ENCODE measurements at places on chromosomes 12 and 14.

DNA sequence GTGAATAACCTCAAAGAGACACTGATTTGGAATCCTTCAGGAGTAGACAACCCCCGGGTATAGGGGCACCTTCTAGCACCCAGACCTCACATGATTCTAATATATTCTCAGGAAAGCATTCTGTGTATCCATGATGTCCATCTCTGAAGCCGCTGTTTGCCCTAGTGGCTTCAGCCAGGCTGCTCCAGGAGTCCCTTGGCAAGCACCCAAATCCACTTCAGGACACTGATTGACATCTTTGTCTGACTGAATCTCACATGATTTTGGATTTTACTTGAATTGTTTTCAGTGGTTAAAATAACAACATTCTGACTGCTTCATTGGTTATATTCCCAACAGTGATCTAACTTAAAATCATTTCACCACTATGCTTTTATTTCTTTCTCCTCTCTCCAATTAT, 390.5 kb upstream of the CLEC14A start:
- no peak for DNase-seq

DNA sequence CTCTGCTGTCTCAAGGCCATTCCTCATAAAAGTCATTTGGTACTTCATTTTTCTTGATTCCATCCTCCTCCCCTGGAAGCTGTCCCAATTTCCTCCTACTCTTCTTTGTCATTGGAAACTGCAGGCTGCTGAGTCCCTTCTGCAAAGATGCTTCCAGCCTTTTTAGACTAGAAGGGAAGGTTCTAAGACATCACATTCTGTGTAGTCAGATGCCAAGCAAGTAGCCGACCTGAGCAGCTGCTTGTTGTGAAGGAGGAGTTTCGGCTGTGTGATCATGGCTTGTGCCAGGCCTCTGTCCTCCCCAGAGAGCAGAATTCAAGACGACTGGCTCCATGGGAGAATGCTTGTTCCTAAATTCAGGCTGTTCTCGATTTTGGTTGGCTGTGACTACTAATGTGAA, 8.7 kb downstream of the RFC5 start:
- DNase-seq, result no peak

- no peak for DNase-seq
Observed at GRCh38 chr12:88763536-88764100, 183.3 kb upstream of the KITLG start.

DNA sequence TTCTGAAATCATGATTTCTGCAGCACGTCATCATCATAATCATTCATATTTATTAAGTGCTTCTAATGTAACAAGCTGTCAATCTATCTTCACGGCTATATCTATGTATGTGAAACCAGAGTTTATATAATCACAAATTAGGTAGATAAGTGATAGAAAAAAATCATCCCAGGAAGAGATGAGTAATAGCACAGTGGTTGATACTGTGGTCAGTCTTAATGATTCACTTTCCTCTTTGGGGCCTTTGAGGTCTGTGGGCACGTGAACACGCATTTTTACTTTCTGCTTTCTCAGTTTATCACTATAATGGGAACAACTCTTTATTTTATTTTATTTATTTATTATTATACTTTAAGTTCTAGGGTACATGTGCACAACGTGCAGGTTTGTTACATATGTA, 265.9 kb upstream of the NOVA1 start:
- no peak for DNase-seq

DNA sequence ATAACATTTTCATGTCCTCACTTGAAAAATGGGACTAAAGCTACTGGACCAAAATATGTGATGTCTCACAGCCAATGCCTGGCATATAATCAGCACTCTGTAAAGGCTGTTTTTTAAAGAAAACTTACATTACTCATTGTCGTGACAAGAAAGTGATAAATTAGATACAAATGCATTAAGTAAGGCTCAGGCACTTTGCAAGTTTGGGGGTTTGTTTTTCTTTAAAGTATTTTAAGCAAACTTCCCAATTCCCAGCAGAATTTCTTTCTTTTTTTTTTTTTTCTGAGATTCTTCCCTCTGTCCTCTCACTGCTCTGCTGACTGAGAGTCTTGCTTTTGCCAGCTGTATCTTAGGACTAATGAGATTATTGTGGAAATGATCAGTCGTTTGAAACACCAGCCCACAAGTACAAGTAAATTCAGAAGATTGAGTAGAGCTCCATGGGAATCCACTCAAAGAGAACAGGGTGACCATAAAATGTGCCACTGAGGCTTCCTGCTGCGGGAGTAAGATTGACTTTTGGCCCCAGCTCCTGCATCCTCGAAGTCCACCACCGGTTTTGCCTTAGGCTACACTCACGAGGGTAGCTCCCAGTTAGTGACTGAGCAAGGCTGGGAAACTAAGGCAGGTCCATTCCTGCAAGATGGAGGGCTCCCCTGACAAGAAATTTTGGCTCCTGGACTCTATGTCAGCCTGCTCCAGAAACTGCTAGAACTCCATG, 82.8 kb downstream of the TMTC1 start:
- DNase-seq, result no peak

DNA sequence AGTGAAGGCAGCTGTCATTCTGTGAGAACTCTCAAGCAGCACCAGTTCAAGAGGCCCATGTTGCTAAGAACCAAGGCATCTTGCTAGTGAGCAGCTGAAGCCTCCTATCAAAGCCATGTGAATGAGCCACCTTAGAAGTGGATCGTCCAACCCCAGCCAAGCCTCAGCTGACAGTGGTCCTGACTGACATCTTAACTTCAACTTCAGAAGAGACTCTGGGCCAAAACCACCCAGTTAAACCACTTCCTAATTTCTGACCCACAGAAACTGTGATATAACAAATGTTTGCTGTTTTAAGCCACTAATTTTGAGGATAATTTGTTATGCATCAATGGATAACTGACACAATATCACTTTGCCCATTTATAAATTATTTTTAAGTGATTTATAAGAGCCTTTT, 256.0 kb downstream of the RPAP3 start:
- no peak for DNase-seq

DNA sequence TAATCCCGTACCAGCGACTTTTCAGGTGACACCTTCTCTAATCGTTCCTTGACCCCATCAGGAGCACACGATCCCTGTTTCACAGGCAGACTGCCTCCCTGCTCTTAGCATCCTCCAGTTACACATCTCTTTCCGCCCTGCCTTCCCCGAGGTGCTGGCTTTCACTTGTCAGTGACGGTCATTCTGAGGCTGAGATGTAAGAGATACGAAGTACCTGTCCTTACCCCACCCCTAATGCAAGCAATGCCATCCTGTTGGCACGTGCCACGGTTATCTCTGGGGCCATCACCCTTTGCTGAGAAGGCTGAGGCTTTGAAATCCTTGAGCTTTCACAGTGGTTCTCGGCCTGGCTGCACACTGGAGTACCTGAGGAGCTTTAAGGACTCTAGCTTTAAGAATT, 24.4 kb downstream of the B4GALNT3 start:
- DNase-seq, result no peak

- no peak for DNase-seq
Observed at GRCh38 chr12:5513406-5513805, 81.5 kb downstream of the NTF3 start.

DNA sequence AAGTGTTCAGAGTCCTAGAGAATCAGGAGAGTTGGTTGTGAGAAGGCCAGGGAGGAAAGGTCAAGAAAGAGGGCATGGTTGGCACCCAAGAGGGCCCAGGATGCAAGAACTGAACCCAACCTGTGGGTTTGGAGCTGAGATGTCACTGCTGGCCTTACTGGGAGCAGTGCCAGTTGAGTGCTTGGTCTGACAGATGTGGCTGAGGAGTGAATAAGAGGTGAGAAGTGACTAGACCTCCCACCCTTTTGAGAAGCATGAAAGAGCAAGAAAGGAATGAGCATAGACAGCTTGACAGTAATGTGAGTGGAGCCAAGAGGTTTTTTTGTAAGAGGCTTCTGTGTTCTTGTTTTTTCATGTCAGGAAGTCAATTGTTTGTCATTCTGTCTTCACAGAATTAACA, 95.3 kb downstream of the FGD4 start:
- DNase-seq, result no peak

- DNase-seq, result no peak
Observed at GRCh38 chr12:12997734-12998133, 2.3 kb downstream of the HEBP1 start.
